Hematopoietic multipotent progenitor cell treated with erythropoietin and hydrocortisone succinate and interleukin-3 and kit ligand, for 4 days (in vitro differentiated cells): ENCODE measurements at places on chromosomes 7 and 10.

- DNase-seq, result no peak
Observed at GRCh38 chr7:119996634-119997033, 276.3 kb upstream of the KCND2 start.

GRCh38 chr10:47224546-47225218, 75.3 kb upstream of the GDF10 start:
- no peak for DNase-seq

DNA sequence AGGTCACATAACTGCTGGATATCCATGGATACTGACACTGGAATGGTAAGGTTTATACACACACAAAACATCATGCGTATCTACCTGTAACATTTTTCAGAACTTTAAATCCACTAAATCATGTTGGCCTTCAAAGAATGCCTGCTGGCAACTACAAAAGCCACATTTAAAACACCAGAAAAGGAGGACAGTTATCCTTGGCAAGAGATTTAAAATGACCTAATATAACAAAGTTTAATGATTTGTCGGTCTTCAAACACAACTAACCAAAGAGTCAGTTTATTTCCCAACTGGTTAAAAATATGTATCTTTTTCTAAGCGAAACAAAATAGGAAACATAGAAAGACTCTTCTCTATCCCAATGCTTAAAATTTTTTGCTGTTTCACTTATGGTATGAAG, 24.0 kb downstream of the WAPL start:
- DNase-seq, result no peak

GRCh38 chr10:104014176-104014575, 47.2 kb downstream of the SLK start:
- DNase-seq, result no peak

DNA sequence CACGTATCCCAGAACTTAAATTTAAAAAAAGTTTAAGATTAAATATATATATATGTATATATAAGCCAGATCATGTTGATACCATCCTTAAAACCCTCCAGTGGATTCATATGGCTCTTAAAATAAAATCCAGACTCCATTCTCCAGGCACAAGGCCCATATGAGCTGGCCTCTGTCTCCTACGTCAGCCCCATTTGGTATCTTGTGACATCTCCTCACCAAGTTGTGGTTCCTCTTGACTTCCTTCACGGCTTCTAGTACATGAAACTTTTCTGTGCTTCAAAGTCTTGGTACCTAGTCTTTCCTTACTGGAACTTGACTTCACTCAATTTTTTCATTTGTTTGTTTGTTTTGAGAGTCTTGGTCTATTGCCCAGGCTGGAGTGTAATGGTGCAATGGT, 61.3 kb downstream of the PRLHR start:
- DNase-seq, result no peak

GRCh38 chr7:17787257-17787656, 153.0 kb downstream of the SNX13 start:
- no peak for DNase-seq

GRCh38 chr7:41975849-41976248, 261.2 kb downstream of the GLI3 start:
- no peak for DNase-seq

DNA sequence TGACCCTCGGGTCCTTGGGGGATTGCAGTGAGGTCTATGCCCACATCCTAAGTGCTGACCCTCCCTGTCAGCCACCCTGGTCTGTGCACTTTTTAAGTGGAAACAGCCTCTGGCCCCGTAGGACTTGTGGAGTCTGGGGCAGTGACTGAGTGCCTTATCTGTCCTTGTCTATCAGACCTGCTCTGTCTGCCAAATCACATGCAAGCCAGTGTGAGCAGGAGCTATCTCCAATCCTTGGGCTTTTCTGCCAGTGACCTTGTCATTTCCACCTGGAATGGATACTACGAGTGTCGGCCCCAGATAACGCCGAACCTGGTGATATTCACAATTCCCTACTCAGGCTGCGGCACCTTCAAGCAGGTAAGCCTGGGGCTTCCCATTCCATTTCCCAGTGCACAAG, 62.7 kb downstream of the C10orf120 start:
- DNase-seq, result no peak
